Effector memory CD4-positive, alpha-beta T cell (primary cell): ENCODE measurements at places on chromosomes 6 and 20.

DNA sequence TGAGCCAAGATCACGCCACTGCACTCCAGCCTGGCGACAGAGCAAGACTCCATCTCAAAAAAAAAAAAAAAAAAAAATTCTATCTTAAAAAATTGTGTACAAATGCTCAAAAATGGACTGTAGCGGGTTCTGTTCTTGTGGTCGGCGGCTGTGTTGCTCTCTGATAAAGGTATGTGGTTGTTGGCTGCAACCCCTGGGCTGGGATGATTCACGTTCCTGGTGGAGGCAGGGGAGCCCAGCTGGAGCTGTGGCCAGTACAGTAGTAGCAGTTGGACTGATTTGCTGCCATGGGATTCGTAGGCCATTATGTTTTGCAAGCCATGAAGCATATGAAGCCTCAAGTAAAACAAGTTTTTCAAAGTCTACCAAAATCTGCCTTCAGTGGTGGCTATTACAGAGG is 22.3 kb downstream of the MDN1 start:
- no peak for DNase-seq

GRCh38 chr6:121880831-121881230 is 445.4 kb downstream of the GJA1 start:
- DNase-seq = no peak

- no peak for DNase-seq
Observed at GRCh38 chr20:39059036-39059435, 96.9 kb downstream of the DHX35 start.

DNA sequence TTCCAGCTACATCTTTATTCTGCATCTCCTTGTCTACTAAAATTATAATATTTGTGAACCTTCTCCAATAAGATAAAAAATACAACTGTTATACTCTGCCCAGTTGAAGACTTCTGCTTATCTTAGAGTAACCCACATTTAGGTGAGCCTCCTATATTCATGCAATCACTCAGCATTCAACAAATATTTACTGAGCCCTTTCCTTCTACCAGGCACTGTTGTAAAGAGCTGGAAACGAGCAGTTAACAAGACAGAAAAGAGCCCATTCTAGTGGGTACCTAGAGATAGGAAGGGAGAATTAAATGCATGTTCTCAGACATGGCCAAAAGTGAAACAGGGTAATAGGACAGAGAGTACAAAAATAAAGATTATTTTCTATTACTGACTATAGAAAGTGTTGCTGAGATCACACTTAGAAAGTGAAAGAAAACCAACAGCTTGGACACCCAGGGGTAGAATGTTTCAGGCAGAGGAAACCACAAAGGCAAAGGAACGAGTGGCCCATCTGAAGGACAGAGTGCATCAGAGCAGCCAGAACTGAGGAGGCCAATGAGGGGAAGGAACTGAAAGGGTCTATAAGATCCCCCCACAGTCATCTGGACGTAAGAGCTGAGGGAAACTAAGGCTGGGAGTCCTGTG is 50.8 kb upstream of the SMLR1 start:
- no peak for DNase-seq

DNA sequence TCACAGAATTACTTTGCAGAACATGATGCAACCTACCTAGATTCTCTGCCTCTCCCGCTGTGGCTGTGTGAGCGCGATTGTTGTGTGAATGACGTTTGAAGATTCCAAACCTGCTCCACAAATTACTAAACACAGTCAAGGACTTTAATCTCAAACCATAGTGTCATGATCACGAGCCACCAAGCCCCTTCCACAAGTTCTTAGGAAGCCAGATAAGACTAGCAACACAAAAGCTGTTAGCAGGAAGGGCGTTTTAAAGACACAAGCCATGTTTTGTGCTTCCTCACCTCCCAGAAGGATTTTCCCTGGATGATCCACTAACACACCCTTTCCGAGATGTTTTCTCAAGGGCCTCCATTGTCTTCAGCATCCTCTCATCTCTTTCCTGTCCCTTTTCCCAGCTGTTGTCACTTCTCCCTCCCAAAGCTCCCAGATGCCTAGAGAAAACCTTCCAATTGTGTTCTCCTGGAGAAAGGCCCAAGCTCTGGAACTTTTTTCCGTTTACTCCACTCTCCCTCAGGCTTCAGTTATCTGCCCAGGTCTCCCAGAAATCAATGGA is 12.8 kb downstream of the OPN5 start:
- DNase-seq = no peak

- no peak for DNase-seq
Observed at GRCh38 chr6:56714273-56714672, 71.6 kb upstream of the DST start.

DNA sequence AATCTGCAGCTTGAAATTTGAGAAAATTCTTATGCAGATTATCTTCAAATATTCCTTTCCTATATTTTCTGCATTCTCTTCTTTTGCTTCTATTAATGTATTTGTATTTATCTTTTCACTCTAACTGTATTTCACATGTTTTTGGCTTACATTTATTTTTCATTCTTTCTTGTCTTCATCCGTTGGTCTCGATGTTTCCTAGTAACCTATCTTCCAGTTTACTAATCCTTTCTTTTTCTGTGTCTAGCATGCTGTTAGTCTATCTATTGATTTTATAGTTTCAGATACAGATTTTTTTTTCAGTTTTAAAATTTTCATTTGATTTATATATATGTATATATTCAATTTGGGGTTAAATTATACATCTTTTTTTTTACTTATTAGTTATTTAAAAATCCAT is 556.2 kb downstream of the RFPL4B start:
- DNase-seq = no peak
